ENCODE measurements at places on chromosomes 3 and 15.
A peak's percentile ranks its signal among the peaks of the same experiment; 100 is the strongest.

DNA sequence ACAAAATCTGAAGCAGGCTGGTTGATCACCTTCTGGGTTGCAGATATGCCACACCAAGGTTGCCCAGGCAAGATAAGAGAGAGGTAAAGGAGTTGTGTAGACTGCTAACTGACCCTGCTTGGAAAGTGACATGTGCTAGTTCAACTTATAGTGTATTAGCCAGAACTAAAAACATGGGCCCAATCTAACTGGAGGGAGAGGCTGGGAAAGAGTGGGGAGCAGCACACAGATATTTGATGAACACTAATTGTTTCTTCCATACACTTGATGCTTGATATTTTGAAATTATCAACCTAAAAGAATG is 55.1 kb upstream of the ADGRG7 start:
- no peak for DNase-seq

- no peak for DNase-seq
Measured at GRCh38 chr3:73141525-73141924, 80.1 kb downstream of the EBLN2 start.

DNA sequence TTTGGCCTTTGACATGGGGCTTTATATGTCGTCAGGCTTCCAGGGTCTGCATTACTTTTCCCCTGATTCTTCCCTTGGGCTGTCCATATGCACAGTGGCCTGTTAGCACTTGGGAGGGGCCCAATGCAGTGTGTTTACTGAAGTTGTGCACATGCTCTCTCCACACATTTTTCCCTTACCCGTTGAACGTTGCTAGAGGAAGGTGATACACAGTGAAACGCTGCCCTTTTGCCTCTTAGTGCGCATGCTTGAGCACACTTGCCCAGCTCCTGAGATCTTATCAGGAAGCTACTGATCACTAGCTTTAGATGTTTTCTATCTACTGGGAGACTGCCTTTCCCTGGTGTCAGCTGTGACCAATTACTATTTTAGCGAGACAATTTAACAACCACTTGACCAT is 1198.0 kb downstream of the ROBO1 start:
- DNase-seq = no peak

- no peak for DNase-seq
Measured at GRCh38 chr15:42679285-42680141, 57.4 kb downstream of the CDAN1 start.

- no peak for DNase-seq
Measured at GRCh38 chr15:83716605-83717004, 62.7 kb downstream of the ADAMTSL3 start.

- no peak for DNase-seq
Measured at GRCh38 chr3:129060276-129061022, at the start of gene GP9. Gene GP9, plus strand, starts transcription at chr3:129060779. Its CDS starts 961 bp downstream, at chr3:129061740.

DNA sequence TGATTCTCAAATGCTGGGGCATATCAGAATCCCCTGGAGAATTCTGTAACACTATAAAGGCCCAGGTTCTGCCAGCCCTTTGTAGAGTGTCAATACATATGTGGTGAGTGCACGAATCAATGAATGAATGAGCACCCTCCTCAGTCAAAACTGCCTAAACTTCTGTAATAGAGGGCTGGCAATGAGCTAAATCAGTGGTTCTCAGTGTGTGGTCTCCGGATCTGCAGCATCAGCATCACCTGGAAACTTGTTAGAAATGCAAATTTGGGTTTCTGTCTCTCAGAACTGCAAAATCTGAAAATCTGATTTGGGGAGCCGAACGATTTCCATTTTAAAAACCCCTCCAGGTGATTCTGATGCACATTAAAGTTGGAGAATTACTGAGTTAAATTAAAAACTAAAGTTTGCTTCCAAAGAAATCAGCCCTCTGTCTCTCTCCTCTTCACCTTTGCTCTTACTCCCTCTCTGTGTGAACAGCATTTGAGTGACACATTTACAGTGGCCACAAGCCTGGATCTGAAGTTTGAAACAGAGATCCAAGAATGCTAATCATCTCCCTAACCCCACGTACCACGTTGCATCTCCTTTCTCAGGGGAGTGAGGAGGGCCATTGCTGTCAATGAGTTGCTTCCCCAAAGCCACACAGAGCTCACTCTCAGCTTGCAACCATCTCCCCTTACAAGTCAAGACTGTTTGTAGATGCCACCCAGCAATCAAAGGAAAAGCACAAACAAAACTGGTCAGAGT is 109.5 kb downstream of the STAC start:
- no peak for DNase-seq

GRCh38 chr3:194167480-194168282 is 31.7 kb downstream of the HES1 start:
- DNase-seq = no peak

DNA sequence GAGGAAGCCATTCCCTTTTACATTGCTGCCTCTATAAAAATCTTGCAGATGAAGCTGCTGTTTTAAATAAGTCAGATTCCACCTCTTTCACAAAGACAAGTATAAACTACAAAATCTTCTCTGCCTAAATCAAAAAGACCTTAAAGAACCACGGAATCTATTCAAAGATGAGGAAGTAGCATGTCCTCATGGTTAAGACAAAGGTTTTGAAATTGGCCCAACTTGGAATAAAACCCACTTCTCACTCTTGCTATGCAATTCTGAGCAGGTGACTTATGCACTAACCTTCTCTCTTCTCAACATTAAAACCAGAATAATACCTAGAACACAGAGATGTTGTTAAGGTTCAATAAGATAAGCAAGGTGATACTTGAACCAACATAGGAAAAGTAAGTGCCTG is 97.6 kb downstream of the FOXP1 start:
- no peak for DNase-seq

DNA sequence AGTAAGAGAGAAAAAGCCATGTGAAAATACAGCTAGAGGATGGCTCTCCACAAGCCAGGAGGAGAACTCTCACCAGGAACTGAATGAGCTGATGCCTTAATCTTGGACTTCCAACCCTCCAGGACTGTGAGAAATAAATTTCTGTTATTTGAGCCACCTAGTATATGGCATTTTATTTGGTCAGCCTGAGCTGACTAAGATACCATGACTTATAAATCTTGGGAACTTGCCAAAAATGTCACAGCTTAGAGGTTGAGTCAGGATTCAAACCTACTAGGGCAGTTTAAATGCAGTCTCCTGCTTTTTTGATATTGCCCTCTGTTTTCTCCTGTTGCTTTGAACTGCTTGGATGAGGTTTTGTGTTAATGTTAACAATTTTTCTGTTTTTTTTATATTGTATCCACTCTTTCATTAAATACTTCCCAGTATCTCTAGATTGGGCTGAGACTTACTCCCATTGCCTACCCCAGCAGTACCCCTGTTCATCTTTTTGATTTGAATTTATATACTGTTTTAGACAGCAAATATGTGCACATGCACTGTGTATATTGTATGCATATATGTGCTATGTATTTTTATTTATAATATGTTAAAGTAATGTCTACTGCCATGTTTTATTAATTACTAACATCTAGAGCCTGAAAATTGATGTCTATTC is 1223.2 kb downstream of the OTOL1 start:
- no peak for DNase-seq

- DNase-seq = peak; percentile 49
Measured at GRCh38 chr15:31197497-31198414, 96.2 kb upstream of the TRPM1 start.

DNA sequence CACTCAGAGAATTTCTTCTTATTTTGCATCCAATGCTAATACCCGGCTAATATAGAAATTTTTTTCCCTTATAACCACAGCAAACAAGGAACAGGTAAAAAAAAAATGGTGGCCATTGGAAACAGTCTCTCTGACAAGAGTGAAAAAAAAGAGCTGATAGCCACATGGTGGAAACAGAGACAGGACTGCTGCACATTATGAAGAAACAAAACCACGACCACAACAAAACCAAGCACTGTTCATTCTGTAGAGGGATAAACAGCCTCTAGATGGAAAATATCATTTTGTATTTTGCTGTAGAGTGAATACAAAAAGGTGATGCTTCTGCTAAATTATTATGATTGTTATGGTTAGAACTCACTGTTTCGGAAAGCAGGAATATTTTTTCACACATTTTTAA is 686.2 kb downstream of the NLGN1 start:
- no peak for DNase-seq

DNA sequence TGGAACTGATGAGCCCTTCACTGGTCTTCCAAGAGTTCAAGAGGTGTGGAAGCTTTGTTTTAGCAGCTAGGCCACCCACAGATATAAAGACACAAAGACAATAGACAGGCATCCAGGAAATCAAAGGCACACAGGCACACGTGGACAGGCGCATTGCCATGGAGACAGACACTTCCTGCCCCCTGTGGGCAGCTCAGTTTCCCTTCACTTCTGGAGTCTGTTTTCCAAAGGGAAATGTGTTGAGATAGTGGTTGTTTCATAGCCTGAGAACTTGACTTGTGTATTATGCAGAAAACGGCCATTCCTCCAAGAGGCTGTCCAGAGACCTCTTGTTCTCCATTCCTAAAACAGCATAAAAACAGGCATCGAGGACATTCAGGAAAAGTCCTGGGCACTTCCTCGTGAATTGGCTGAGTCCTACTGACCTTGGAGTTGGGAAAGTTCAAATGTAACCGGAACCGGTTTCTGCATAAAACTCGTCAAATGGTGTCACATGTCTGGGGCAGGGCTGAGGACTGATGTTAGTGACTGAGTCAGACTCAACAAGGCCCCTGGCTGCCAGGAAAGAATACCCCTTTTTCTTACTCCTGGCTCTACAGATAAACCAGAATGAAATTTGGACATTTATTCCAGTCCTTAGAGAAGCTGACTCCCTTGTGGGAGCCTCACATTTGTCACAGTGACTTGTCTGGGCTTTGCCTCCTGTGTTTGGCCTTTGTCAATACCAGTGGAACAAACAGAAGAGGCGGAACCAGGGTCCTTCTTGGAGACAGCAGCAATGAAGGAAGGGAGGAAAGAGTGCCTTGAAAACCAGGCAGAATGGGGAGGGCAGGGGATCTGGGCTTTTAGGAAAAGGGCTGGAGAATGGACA is 1.3 kb downstream of the ALPK3 start:
- DNase-seq = peak; percentile 7

GRCh38 chr3:151859905-151860304 is 13.5 kb upstream of the SUCNR1 start:
- DNase-seq = no peak

- no peak for DNase-seq
Measured at GRCh38 chr15:71736286-71736947, 73.9 kb upstream of the NR2E3 start.

DNA sequence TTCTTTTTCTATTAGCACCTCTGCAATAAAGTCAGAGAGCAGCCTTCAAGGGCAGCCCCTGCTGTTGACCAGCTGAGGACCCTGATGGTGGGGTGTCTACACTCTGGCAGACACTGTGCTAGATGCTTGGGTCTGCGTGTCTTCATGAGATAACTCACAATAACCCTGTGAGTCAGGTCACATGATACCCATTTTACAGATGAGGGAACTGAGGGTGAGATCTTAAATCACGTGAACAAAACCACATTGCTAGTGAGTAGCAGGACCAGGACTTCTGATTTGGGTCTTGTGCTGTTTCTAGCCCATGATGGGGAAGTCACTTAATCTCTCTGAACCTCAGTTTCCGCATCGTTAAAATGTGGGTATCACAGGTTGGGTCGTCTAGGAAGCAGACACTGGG is 118.5 kb upstream of the LIPC start:
- DNase-seq = peak; percentile 30

All from CD4-positive, alpha-beta T cell treated with Interleukin-21 for 1 hour (primary cell).